Activated T-helper 1 cell treated with anti-CD3 and anti-CD28 coated beads, Interleukin-12 subunit alpha, Interleukin-12 subunit beta, Interleukin-2, Interleukin-4 antibody, amounts not matched to agents 30 ng/mL and 10 ng/mL and 1 ng/mL, durations not matched to agents 14 hours and 24 hours and 36 hours (primary cell): ENCODE measurements at places on chromosomes 4 and X. TPM values are rescaled to one million over a fixed set of nuclear protein-coding genes. Genes with fewer than 3 reads are reported as not detected.
A peak's percentile ranks its signal among the peaks of the same experiment; 100 is the strongest.

The PPP4R3C gene
- total RNA-seq: not detected in 2 replicates

The PAGE5 gene
- not detected in 2 replicates for total RNA-seq

The PABPC1L2A gene
- total RNA-seq: not detected in 2 replicates

The MGAT4D gene
- not detected in 2 replicates for total RNA-seq

The PLAC1 gene
- total RNA-seq: not detected in 2 replicates

The GRID2 gene
- total RNA-seq: not detected in 2 replicates

The PNMA6F gene
- total RNA-seq: not detected in 2 replicates

GRCh38 chr4:189973646-189974045 is 33.0 kb downstream of the FRG1 start:
- peaks cover 2% of the 10 kb centered on the region for H3K27me3 ChIP-seq
- no peak overlapping the region for H3K27ac ChIP-seq
- DNase-seq: no peak
- H3K36me3 ChIP-seq: no peaks in the 10 kb centered on the region

DNA sequence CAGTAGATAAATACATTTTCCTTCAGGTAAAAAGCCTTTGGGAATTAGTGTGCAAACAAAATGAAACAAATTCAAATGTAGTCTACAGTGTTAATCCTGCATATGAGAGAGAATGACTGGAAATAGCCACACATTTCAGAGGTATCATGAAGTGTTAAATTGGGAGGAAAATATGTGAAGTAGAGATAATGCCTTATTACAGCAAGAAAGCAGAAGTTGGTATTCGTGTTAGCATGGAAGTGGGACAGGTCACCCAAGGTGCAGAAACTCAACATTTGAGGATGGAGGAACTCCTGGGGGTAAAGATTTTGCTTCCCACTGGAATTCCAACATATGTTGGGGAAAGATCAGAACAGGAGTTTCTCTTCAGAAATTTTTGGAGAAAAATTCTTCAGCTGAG is 51.3 kb downstream of the EMCN start:
- DNase-seq: no peak
- no peak overlapping the region for H3K27ac ChIP-seq
- H3K36me3 ChIP-seq: no peaks in the 10 kb centered on the region
- H3K27me3 ChIP-seq: no peaks in the 10 kb centered on the region
- H3K4me1 ChIP-seq: no peaks in the 10 kb centered on the region

DNA sequence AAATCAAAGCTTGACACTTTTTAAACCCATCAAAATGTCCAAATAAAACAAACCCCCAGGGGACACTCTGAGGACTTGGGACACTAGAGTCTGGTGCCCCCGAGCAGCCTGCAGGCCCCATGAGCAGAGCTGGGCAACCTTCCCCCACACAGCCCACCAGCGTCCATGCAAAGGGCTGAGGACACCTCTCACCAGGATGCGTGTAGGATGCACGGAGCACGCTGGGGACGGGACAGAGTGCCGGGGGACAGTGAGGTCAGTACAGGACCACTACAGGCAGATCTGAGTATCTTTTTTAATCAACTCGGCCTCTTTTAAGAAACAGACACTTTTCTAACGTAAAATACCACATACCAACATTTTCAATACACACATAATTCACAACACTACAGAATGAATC is 6.9 kb downstream of the GAK start:
- H3K4me1 ChIP-seq: peaks cover 55% of the 10 kb centered on the region
- peaks cover 18% of the 10 kb centered on the region for H3K36me3 ChIP-seq
- no peak for DNase-seq
- peak overlapping the region; percentile 30 for H3K4me3 ChIP-seq

DNA sequence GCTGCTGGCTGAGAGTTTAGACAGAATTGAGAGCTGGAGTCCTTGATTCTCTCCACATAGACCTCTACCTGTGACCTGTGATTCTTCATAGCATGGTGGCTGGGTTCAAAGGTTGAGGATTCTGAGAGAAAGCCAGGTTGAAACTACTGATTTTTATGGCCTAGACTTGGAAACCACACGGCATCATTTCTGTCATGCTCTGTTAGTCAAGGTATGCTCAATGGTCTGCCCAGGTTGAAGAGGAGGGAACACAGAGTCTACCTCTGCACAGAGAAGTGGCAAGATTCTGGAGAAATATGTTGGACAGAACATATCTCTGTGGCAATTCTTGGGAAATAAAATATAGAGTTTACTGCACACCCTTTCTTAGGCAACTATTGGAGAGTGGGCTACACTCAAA is 57.2 kb upstream of the CXorf66 start:
- no peaks in the 10 kb centered on the region for H3K4me1 ChIP-seq
- H3K27ac ChIP-seq: no peak overlapping the region
- no peaks in the 10 kb centered on the region for H3K27me3 ChIP-seq
- no peak for DNase-seq
- no peaks in the 10 kb centered on the region for H3K36me3 ChIP-seq

- H3K4me3 ChIP-seq: no peak overlapping the region
- no peak overlapping the region for H3K27ac ChIP-seq
- DNase-seq: no peak
- peaks cover 1% of the 10 kb centered on the region for H3K27me3 ChIP-seq
Observed at GRCh38 chr4:156763511-156763910, 208.1 kb downstream of the PDGFC start.

GRCh38 chr4:187887906-187888305 is 107.7 kb upstream of the ZFP42 start:
- no peaks in the 10 kb centered on the region for H3K27me3 ChIP-seq
- no peaks in the 10 kb centered on the region for H3K4me1 ChIP-seq
- H3K27ac ChIP-seq: no peak overlapping the region
- DNase-seq: no peak

DNA sequence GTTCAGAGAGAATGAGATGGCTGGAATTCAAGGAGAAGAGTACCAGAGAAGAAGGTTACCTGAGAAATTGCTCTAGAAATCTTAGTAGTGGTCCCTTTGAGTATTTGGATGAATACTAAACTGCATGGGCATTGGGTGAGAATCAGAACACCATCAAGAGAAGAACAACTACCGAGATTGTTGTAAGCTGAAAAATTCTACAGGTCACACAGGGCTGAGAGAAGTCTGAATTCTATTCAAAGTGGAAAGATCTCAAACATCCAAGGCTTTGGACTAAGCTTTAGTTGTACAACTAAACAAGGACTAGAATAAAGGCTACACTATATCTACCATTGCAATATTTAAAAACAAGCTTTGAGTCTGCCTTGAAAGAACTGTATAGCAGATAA is 40.8 kb downstream of the LRBA start:
- peaks cover 59% of the 10 kb centered on the region for H3K4me1 ChIP-seq
- no peak overlapping the region for H3K27ac ChIP-seq
- no peak overlapping the region for H3K4me3 ChIP-seq
- peaks cover 1% of the 10 kb centered on the region for H3K36me3 ChIP-seq
- no peaks in the 10 kb centered on the region for H3K27me3 ChIP-seq

GRCh38 chrX:17990532-17990931 is 129.4 kb upstream of the RAI2 start:
- DNase-seq: no peak
- peaks cover 5% of the 10 kb centered on the region for H3K27me3 ChIP-seq
- H3K4me3 ChIP-seq: no peak overlapping the region
- no peaks in the 10 kb centered on the region for H3K4me1 ChIP-seq
- no peaks in the 10 kb centered on the region for H3K36me3 ChIP-seq

DNA sequence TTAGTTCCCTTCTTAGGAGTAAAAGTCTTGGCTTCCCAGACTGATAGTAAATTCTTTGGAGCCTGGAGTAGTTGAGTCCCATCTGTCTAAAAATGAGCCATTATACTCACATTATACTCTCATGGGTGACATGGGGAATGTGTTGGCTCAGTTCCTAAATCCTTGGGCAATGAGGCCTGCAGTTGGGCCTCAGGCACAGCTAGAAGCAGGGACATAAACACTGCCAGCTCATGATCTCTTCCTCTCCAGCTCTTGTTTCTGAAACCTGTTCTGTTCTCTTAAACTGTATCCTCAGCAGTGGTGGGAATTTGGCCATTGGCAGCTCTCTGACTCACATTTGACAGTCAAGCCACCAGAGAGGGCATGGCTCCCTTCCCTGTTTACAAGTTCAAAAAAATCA is 212.5 kb downstream of the SPATA18 start:
- no peak overlapping the region for H3K4me3 ChIP-seq
- no peaks in the 10 kb centered on the region for H3K27me3 ChIP-seq
- no peak overlapping the region for H3K27ac ChIP-seq
- no peaks in the 10 kb centered on the region for H3K36me3 ChIP-seq

- H3K4me3 ChIP-seq: no peak overlapping the region
- no peak overlapping the region for H3K27ac ChIP-seq
Observed at GRCh38 chr4:80237992-80238391, 28.5 kb upstream of the FGF5 start.

DNA sequence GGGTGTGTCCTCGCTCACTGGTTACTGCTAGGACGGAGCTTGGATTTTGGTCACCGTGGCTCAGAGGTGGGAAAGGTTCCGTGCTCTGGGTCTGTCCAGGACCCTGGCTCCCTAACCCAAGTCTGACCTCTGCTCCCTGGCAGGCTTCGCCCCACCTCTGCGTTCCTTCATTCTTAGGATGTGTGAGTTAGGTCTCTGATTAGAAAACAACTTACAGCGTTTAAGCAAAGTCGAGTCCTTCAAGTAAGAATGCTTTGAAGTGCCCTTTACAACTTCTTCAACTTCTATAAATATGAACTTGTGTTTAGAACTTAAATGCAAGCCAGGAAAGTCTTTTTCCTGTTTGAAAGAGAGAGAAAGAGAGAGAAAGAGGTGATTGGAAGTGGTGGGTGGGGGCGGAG is 891 bp downstream of the TLR2 start:
- H3K4me1 ChIP-seq: peaks cover 12% of the 10 kb centered on the region
- H3K27me3 ChIP-seq: peaks cover 35% of the 10 kb centered on the region
- H3K27ac ChIP-seq: no peak overlapping the region
- DNase-seq: no peak

DNA sequence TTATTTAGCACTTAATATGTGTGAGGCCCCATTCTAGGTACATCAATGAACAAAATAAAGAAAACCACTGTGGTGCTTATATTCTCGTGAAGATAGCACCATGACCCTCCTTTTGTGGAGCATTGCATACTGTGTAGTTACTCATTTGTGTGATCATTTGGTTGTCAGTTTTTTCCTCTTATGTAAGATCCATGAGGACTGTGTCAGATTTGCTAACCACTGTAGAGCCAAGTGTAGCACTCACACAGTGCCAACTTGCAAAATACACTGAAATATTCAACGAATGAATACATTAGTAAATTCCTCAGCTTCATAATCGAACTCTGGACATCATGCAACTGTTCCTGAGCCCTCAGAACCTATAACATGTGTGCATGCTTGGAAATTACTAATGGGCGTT is 29.5 kb upstream of the SETD7 start:
- H3K36me3 ChIP-seq: no peaks in the 10 kb centered on the region
- no peaks in the 10 kb centered on the region for H3K4me1 ChIP-seq
- no peak overlapping the region for H3K4me3 ChIP-seq

DNA sequence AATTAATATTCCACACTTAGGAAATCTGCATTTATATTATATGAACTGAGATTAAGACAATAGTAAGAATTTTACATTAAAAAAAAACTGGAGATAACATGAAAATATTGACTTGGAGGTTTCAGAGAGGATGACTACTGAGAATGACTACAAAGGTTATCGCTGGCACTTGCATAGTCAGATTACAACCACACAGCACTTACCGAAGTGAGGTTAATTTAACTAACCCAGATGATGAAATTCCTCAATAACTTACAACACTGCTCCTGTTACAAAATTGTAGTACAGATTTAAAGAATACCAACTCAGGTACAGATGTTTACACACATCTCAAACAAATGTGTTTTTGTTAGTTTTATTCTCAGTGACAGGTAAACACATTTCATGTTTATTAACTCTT is 283.5 kb downstream of the CAMK2D start:
- peaks cover 38% of the 10 kb centered on the region for H3K36me3 ChIP-seq
- H3K27ac ChIP-seq: no peak overlapping the region
- H3K4me1 ChIP-seq: peaks cover 26% of the 10 kb centered on the region
- H3K4me3 ChIP-seq: no peak overlapping the region
- no peak for DNase-seq
- no peaks in the 10 kb centered on the region for H3K27me3 ChIP-seq

DNA sequence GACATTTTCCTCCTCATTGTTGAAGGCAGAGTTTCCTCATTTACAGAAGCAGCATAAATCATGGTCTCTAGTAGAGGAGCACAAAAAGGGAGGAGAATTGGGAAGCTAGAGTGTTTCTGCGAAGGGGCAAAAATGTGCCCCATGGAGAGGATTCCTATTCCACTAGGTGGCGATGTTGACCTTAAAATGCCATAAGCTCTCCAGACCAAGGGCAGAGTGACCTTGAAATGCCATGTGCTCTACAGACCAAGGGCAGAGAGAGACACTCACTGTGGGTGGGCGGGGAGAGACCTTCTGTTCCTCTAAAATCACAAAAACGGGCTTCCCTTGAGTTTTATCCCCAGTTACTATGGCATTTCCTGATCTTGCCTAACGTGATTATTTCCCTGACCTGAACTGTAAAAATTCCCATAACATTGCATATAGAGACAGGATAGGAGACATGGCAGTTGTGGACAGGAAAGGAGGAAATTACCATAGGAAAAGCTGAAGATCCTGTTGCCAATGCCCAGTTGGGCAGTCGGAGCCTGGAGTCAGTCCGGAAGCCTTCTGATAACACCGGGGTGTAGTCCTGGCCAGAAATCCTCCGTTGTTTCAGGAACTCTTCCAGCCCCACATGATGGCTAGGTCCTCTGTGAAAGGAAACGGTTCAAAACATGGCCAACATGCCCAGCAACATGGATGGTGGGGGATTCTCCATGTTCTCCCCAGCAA is 567.7 kb downstream of the MAGEB5 start:
- H3K36me3 ChIP-seq: no peaks in the 10 kb centered on the region
- H3K4me3 ChIP-seq: no peak overlapping the region
- no peaks in the 10 kb centered on the region for H3K4me1 ChIP-seq
- H3K27ac ChIP-seq: no peak overlapping the region
- H3K27me3 ChIP-seq: no peaks in the 10 kb centered on the region

DNA sequence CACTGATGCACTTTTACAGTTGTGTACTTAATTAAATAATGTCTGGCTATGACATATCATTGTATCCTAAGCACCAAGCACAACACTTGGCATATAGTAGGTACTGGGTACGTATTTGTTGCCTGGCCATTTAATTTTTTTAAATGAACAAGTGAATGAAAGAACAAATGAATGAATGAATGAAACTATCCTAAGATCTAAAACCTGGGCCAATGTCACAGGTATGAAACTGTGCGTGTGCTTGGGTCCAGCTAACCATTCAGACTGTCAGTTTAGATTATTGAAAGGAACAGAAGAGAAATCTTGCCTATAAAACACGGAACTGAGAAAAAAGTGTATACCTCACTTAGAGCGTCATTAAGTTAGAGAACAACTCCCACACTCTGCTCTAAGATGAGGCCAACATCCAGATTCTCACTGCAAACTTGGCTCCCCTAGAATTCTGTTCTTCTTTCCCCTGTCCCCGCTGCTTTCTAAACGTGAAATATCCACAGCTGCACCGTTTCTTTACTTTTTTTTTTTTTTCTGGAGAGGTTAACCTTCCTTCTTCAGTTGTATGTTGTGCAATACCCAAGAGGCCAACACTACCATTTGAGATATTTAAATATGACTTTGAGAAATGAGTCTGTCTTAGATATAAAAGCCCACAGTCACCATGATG is 17.3 kb upstream of the SEL1L3 start:
- peaks cover 5% of the 10 kb centered on the region for H3K27me3 ChIP-seq
- no peak for DNase-seq
- no peak overlapping the region for H3K4me3 ChIP-seq
- no peaks in the 10 kb centered on the region for H3K4me1 ChIP-seq

- peak overlapping the region; percentile 61 for H3K27ac ChIP-seq
- no peak for DNase-seq
- H3K4me3 ChIP-seq: peak overlapping the region; percentile 73
- peaks cover 57% of the 10 kb centered on the region for H3K27me3 ChIP-seq
Observed at GRCh38 chr4:105895583-105896460, 551 bp downstream of the NPNT start.
